ENCODE measurements at places on chromosomes 11 and 22. TPM values are rescaled to one million over a fixed set of nuclear protein-coding genes. Genes with fewer than 3 reads are reported as not detected.

Gene MMP1
- total RNA-seq = 1.8 TPM

Gene CREB3L1
- total RNA-seq = 40.5 TPM

Gene CDC45
- total RNA-seq = 11.8 TPM

DNA sequence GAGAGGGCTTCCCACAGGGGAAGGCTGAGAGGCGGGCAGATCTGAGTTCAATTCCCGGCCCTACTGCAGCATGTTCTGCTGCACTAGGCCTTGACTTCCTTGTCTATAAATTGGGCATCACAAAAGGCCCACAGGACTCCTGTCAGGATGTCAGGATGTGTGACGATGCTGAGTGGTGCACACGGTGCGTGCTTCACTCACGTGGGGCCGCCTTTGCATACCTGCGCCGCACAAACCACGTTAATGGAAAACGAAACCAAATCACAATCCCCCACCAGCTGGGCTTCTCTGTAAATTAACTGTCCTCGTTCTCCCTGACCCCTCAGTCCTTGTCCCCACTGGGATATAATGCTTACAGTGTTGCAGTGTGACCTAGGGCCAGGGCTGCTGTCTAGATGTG lies 32.3 kb upstream of the TSPAN18 start:
- no peak for DNase-seq
- H3K4me3 ChIP-seq = no peak overlapping the region
- H3K27ac ChIP-seq = no peak overlapping the region
- H3K36me3 ChIP-seq = no peaks in the 10 kb centered on the region

DNA sequence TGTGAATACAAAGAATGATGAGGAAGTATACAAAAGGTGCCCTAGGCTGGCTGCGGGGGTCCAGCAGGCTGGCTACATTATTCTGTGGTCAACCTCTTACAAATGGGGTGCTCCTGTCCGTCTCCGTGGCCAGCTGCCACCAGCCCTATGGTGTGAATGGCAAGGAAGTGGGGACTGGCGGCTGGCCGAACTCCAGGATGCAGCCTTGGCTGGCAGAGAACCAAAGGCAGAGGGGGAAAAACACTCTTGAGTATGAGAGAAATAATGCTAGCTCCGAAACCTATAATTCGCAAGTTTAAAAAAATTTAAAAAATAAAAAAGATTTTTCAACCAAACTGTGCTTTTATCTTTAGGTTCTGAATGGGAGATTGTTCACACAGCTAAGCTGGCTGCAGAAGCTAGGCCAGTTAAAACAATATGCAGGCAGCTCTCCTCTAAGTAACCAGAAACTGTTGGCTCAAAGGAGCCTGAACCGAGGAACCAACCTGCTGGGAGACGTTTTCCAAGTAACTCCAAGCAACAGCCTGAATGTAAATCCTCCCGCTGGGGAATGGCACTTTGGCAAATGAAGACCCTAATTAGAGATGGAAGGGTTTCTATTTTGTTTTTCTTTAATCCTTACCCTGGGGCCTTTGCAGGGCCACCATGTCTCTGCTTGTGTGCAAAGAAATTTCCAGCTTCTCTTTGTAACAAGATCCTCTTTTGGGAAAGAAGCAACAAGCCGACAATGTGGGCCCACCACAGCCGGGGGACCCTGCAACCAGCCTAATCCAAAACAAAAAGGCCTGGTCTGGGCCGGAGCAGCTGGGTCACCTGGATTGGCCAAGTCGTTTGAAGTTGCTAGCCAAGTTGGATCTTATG lies 50.2 kb downstream of the C22orf31 start:
- peaks cover 9% of the 10 kb centered on the region for H3K4me1 ChIP-seq
- H3K27me3 ChIP-seq = no peaks in the 10 kb centered on the region
- no peaks in the 10 kb centered on the region for H3K36me3 ChIP-seq

DNA sequence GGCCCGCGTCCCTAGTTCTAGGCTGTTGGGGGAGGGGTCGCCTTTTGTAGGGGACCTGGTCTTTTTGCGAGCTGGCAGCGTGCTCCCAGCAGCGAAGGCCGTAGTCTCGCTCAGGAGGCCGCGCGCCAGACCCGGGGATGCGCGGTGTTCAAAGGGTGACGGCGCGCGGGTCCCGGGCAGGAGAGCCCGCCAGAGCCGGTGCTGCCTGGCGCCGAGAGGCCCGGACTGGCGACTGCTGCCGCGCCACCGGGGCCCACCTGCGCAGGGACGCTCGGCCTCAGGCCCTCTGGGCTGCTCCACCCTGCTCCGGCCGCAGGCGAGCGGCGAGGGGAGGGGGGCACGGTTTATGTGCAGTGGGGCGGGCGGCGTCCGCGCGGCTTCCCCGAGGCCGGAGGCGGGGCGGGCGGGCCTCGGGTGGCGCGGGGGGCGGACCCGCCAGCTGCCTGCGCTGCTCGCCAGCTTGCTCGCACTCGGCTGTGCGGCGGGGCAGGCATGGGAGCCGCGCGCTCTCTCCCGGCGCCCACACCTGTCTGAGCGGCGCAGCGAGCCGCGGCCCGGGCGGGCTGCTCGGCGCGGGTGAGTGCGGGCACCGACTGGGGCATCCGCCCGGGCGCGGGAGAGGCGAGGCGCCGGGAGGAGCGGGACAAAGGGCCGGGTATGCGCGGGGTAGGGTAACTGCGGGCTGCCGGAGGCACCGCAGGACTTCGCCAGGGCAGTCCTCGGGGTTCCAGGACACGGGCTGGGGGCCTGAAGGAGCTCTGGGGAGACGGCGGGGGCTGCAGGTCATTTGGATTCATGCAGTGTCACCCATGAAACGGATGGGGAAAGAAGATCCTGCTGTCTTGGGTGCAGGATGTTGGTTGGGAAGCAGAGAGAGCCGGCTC lies at the start of gene PRSS23:
Gene PRSS23, plus strand, starts transcription at position 467 of the 884 bp plus-strand sequence. CDS start 7,102 bp downstream, outside the sequence.
- peak within 1 kb of the TSS; percentile 56 for H3K4me3 ChIP-seq
- no peaks in the 10 kb centered on the region for H3K36me3 ChIP-seq
- peak; percentile 90 for DNase-seq
- peaks cover 18% of the 10 kb centered on the region for H3K4me1 ChIP-seq
- no peaks in the 10 kb centered on the region for H3K27me3 ChIP-seq

DNA sequence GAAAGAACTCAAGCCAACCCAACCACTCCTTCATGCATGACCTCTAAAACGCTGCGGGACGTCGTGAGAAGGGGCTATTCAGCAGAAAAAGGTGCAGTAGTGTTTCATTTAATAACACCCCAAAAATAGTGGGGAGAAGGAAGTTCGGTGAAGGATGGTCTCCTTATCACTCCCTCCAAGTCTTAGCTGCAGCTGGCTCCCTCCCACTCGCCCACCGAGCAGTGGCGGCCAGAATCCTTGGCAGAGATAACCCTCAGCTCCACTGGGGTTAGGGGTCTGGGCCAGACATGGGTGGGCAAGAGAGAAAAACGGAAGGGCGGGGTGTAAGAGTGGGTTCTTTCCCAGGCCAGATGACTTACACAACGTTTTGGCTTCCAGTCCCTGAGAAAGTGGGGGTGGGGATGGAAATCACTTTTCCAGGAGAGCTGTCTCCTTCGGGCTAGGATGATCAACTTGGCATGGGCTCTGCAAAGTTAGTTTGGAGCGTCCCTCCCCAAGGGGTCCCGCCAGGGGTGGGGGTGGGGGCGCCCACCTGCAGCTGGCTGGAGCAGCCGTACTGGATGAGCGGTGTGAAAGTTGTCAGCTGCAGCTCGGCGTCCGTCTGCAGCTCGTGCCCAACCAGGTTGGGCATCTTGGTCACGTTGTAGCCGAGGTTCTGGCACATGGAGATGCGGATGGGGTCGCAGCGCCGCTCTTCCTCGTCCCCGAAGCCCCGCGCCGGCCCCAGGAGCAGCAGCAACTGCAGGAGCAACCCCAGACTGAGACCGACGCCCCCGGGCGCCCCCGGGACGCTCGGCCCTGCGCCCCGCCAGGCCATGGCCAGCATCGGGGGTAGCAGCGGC lies 705 bp downstream of the FZD4 start:
- no peaks in the 10 kb centered on the region for H3K36me3 ChIP-seq
- peak overlapping the region; percentile 84 for H3K4me3 ChIP-seq
- H3K27me3 ChIP-seq = no peaks in the 10 kb centered on the region

GRCh38 chr11:130783323-130783722 lies 133.0 kb downstream of the SNX19 start:
- no peaks in the 10 kb centered on the region for H3K27me3 ChIP-seq
- DNase-seq = no peak
- H3K27ac ChIP-seq = peak overlapping the region; percentile 14
- no peaks in the 10 kb centered on the region for H3K4me1 ChIP-seq

- no peaks in the 10 kb centered on the region for H3K36me3 ChIP-seq
- no peaks in the 10 kb centered on the region for H3K4me1 ChIP-seq
- no peak overlapping the region for H3K4me3 ChIP-seq
- no peak overlapping the region for H3K27ac ChIP-seq
These were observed 16.7 kb upstream of the SYT12 start for GRCh38 chr11:67006029-67006884.

Gene PANX3
- not detected for total RNA-seq

Gene CPT1B
- total RNA-seq = 20.0 TPM

DNA sequence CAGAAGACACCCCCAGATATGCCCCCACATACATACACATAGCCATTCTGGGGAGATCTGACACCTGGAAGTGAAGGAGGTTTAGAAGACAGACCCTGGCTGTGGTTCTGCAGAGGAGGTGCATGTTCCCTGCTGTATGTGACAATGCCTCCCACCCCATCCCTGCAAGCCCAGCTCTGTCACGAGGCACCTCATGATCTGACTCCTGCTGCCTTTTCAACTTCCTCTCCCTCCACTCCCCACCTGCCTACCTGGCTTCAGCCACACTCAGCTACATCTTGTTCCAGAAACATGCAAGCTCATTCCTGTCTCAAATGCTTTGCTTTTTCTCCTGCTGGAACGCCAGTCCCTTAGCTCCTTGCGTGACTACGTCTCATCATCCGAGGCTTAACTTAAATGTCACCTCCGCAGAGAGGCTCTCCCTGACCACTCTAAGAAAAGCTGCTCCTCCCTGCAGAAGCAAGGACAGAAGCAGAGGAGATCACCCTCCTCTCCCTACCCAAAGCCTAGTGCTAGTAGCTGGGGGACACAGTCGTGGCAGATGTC lies 114.5 kb downstream of the FEZ1 start:
- no peak for DNase-seq
- H3K4me3 ChIP-seq = no peak overlapping the region
- no peaks in the 10 kb centered on the region for H3K4me1 ChIP-seq
- no peaks in the 10 kb centered on the region for H3K36me3 ChIP-seq

DNA sequence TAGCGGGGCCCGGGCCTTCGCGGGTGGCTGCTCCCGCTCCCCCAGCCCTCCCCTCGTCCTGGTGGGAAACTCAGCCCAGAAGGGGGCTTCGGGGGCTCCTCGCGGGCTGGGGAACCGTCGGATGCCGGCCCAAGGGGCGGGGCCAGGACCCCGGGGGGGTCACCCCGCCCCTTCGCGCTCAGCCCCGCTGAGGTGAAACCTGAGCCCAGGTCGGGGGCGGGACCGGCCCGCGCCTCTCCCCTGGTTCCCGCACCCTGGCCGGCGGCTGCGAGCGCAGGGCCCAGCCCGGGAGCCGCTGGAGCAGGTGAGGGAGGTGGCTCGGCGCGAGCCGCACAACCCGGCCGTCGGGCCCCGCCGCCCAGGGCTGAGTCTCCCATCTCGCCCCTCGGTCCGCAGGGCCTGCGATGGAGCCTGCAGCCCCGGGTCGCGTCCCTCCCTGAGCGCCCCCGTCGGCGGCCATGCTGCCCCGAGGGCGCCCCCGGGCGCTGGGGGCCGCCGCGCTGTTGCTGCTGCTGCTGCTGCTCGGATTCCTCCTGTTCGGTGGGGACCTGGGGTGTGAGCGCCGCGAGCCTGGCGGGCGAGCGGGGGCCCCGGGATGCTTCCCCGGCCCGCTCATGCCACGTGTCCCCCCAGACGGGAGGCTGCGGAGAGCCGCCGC lies at the start of gene LARGE2:
Gene LARGE2, plus strand, starts transcription at position 232 of the 658 bp plus-strand sequence. Its CDS starts 227 bp downstream, at position 459.
- no peaks in the 10 kb centered on the region for H3K4me1 ChIP-seq
- H3K4me3 ChIP-seq = peak within 1 kb of the TSS; percentile 29
- no peaks in the 10 kb centered on the region for H3K36me3 ChIP-seq
- DNase-seq = peak; percentile 91

Gene OR5F1
- total RNA-seq = not detected

Gene TMEM80
- 25.2 TPM for total RNA-seq

DNA sequence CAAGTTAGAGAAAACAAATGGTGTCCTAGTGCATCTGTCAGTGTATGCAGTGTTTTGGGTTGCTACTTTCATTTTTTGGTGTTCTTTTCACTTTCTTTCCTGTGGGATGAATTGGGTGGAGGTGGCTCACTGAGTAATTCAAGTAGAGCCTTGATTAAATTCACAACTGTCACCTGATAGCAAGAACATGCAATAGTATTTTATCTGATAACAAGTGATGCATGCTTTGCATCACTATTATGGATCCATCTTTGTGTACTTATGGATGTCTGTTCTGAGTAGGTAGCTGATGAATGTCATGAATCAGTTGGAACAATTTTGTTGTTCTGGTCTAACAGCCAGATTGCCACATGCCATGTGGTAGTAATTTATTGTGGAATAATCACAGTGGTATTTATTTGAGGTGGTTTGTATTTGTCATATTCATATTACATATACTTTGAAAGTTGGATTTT lies 87.5 kb downstream of the DDX10 start:
- no peaks in the 10 kb centered on the region for H3K36me3 ChIP-seq
- no peak overlapping the region for H3K4me3 ChIP-seq
- no peaks in the 10 kb centered on the region for H3K4me1 ChIP-seq
- no peaks in the 10 kb centered on the region for H3K27me3 ChIP-seq

Gene ZNF280A
- not detected for total RNA-seq

DNA sequence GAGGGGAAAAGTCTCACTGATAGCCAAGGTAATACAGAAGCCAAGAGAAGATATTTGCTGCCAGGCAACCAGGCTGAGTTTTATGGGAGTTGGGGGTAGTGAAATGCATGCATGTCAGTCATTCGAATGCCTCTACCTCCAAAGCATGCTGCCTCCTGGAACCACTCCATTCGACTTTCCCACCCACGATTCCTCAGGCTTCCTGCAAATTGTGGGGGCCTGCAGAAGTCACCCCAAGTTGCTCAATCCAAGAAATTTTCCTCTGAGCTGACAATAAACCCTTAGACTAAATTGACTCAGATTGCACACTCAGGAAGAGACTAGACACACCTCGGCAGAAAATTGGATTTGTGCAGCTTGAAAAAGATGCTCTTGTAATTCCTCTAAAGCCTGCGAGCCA lies 73.6 kb upstream of the GRK3 start:
- no peaks in the 10 kb centered on the region for H3K36me3 ChIP-seq
- peaks cover 6% of the 10 kb centered on the region for H3K4me1 ChIP-seq
- DNase-seq = no peak
- no peaks in the 10 kb centered on the region for H3K27me3 ChIP-seq

Gene LGR4
- 6.9 TPM for total RNA-seq

DNA sequence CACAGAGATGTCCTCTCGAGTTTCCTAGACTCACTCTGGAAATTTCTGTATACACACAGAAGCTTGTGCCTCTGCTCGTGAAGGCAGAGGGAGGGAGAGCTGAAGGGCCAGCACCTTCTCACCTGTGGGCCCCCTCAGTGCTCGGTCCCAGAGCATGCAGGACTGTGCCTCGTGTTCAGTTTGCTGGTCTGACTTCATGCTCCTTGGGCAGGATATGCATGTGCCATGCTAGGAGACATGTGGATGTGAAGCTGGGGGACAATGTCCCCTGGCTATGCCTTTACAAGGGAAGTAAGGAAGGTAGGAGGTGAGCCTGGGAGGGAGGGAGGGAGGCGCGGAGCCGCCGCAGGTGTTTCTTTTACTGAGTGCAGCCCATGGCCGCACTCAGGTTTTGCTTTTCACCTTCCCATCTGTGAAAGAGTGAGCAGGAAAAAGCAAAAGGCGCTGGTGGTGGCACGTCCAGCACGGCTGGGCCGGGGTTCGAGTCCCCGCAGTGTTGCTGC lies 22.6 kb downstream of the NEAT1 start:
- H3K36me3 ChIP-seq = no peaks in the 10 kb centered on the region
- H3K27me3 ChIP-seq = no peaks in the 10 kb centered on the region
- peak overlapping the region; percentile 53 for H3K27ac ChIP-seq
- H3K4me1 ChIP-seq = peaks cover 37% of the 10 kb centered on the region

Gene KDELR3
- 25.9 TPM for total RNA-seq

Gene APOBEC3H
- total RNA-seq = 0.94 TPM
